Type B pancreatic cell (in vitro differentiated cells): ENCODE measurements at places on chromosomes 16 and 17.
A peak's percentile ranks its signal among the peaks of the same experiment; 100 is the strongest.

DNA sequence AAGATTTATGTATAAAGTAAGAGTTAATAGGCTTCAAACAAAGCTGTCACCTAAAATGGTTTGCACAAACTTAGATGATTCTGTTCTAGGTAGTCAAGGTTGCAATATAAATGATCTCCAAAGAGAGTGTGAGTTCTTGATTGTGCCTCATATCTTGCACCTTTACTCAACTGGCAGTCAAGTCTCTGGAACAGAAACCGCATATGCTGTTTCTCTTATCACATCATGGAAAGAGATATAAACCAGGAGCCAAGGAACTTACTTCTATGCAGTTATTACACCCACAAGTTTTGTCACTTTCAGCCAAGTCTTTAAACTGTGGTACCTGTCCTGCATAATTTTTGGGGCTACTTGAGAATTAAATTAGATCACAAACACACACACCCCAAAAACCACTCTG is 5.2 kb downstream of the SSH2 start:
- no peak for DNase-seq

- DNase-seq: no peak
These were observed 85.9 kb downstream of the LITAF start for GRCh38 chr16:11500700-11501346.

- DNase-seq: no peak
These were observed 238.7 kb upstream of the TBX2 start for GRCh38 chr17:61160789-61161445.

DNA sequence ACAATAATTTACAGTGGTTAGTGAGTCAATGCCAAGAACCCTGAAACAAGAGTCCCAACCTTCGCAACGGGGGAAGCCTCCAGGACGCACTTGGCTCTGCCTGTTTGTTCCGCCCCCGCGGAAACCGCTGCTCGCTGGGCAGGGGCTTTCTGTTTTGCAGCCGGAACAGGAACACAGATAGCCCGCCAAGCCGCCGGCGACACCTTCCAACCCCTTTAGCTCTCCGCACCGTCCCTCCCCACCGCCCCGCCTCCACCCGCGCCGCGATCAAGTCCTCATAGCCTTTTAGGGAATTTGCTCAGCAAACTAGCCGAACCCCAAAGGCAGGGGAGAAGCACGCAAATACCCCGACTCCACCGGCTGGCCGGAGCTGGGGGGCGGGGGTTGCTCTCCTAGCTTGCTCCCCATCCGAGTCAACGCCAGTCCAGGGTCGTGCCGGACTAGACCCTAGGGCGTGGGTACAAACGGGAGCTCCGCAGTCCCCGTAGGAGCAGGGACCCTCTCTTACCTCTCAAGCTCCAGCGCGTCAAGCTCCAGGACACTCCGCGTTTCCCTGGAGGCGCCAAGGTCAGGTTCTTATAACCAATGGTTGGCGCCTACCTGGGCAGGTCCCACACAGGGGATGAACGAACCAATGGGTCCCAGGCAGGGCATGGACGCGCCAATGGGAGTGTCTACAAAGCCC is at the start of gene SLFN13:
SLFN13 (minus strand) TSS at position 553 of the 685 bp plus-strand sequence. CDS start 3,086 bp downstream, outside the sequence.
- no peak for DNase-seq

- DNase-seq: no peak
These were observed 32.0 kb downstream of the SLC6A4 start for GRCh38 chr17:30203471-30203981.

DNA sequence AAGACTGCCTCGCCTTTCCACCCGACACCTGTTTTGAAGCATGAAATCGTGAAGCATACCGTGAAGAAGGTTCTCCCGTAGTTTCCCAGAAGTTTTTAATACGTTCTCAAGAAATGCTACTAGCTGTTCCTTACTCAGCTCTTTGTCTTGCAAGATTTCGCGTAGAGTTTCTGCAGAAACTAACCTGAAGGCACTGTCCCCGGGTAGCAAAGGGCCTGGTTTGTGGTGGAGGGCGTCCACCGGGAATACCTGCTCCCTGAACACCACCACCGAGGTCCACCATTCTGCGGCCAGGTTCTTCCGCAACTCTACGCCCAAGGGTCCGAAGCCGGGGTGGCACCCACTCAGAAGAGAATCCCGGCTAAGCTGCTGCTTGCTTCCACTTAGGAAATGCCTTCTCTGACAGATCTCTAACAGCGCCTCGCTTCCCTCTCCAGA is 487 bp downstream of the POLG2 start:
- DNase-seq: no peak

DNA sequence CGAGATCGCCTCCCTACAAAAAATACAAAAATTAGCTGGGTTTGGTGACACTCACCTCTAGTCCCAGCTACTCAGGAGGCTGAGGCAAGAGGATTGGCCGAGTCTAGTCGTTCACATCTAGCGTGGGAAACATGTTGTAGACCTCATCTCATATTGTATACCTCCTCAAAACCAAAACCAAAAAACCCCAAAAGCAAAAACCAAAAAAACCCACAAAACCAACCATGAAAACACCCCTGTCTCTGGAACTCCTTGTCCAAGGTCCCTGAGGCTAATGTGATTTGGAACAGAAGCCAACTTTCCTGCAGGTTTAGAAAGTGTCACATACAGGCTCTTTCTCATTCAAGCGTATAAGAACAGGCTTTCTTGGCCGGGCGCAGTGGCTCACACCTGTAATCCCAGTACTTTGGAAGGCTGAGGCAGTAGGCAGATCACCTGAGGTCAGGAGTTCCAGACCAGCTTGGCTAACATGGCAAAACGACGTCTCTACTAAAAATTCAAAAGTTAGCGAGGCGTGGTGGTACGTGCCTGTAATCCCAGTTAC is 29.0 kb downstream of the RAB11FIP3 start:
- no peak for DNase-seq

GRCh38 chr17:37701496-37701898 is 43.4 kb downstream of the HNF1B start:
- DNase-seq: no peak

DNA sequence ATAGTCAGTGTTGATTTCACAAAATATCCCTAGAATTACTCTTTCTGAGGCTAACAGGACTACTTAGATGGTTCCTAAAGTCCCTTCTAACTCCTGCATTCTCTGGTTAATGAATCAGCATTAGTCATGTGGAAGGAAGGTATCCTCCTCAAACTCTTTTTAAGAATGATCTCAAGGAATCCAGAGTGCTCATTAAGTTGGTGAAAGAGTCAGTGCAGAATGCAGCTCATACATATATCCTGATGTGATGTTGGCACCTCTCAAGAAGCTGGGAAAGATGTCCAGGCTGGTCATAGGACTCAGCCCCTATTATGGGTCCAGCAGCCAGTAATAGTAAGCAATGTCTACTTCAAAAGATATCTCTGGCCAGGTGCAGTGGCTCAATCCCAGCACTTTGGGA is 65.5 kb downstream of the PIGL start:
- DNase-seq: no peak

DNA sequence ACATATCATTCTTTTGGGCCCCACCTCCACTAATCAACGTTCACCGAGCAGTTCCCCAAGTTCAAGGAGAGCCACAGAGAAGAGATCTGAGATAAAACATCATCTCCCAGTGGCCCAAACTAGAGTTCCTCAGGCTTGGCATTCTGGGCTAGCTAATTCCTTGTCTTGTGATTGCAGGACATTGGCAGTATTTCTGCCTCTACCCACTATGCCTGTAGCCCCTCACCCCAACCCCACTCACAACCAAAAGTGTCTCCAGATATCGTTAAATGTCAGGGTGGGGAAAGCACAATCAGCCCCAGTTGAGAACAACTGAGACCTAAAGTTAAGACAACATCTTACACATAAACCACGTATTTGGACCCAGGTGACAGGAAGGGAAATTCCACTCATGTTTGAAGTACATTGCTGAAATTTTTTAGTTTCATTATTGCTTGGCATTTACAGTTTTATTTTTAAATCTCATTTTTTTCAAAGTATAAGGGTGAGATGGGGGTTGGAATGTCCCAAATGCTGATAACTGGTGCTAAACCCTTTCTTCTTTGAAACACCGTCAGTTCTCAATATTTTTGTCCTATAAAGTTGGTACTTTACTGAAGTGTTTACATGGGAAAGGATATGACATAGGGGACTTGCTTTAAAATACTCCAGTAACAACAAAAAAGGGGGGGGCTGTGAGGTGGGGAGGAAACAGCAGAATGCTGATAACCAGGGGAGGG is 13.6 kb downstream of the ZC3H7A start:
- no peak for DNase-seq

GRCh38 chr17:63550817-63551639 is 751 bp downstream of the DCAF7 start:
- DNase-seq: no peak

- no peak for DNase-seq
These were observed 18.4 kb downstream of the LDHD start for GRCh38 chr16:75097941-75098901.

DNA sequence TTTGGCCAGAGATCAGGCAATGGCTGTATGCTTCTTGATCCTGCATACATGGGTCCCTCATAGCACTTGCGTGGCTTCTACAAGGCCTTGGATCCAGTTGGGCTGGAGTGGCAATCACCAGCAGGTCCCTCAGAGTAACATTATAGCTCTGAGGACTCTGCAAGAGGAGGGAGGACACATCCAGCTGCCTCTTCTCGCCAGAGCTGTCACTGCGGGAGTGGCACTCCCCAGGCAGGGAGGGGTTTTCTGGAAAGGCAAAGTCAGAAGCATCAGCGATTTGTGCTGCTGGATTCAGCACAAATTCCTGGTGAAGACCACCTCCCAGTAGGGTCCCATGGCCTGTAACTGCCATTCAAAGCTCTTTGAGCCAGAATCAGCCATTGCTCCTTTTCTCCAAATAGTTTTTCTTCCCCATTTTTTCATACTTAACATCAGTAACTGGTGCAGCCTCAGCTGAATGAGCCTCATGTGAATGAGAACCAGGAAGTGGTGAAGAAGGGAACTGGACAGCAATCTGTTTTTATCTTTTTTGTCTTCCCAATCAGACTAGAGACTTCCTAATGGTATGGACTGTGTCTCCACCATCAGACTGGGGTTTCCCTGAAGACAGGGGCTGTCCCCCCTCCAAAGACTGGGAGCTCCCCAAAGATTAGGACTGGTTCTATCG is 40.6 kb upstream of the HOXB13 start:
- no peak for DNase-seq

DNA sequence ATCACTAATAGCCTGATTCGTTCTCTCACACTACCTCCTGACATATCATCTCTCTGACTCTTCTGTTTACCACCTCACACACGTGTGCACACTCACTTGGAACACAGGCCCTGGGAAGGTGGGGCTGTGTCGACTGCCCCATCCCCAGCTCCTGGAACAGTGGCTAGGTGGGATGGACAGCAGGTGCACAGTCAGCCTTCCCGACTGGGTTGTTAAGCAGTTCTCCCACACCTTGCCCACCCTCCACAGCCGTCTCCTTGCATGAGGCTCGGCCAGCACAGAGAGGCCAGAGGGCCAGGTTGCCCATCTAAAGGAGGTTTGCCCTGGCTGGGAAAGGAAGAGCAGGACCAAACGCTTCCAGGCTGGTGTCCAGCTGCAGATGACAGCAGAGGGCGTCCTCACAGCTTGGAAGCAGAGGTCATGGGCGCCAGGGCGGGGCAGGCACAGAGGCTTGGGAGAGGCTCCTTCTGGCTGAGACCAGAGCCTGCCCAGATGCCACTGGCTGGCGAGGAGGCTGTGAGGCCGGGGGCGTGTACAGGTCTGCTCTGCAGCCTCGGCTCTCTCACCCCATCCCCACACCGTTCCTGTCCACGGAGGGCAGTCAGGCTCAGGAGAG is 92.8 kb downstream of the AMFR start:
- DNase-seq: no peak

GRCh38 chr16:73268366-73268993 is 220.6 kb upstream of the ZFHX3 start:
- DNase-seq: no peak

GRCh38 chr16:66041907-66042306 is 324.6 kb upstream of the CDH5 start:
- DNase-seq: no peak

GRCh38 chr16:78257376-78257728 is 157.9 kb downstream of the WWOX start:
- DNase-seq: no peak

DNA sequence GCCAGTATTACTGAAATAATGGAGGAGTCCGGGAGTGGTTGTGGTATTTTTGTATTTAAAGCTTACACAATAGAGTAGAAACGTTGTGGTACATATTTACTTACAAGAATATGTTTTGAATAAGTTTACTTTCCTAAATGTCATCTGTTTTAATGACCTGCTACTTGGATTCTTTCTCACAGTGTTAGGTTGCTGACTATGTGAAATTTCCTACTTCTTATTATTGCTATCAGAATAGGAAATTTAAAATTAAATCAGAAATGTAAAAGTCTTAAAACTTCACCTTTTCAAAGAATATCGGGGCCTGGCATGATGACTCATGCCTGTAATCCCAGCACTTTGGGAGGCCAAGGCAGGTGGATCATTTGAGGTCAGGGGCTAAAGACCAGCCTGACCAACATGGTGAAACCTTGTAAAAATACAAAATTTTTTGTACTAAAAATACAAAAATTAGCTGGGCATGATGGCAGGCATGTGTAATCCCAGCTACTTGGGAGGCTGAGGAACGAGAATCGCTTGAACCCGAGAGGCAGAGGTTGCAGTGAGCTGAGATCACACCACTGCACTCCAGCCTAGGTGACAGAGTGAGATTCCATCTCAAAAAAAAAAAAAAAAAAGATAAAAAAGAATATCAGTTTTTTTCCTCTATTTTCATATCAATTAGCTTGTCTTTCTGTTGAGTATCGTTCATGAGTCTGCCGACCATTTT is 77.8 kb downstream of the VMP1 start:
- DNase-seq: no peak

GRCh38 chr17:1109606-1110540 is 69.9 kb downstream of the ABR start:
- DNase-seq: peak; percentile 80

- no peak for DNase-seq
These were observed 17.3 kb upstream of the ENDOV start for GRCh38 chr17:80397686-80398085.

GRCh38 chr16:29816694-29817441 is 916 bp downstream of the PAGR1 start:
- no peak for DNase-seq

- no peak for DNase-seq
These were observed at the start of gene C16orf74 for GRCh38 chr16:85750827-85751697. Gene C16orf74, minus strand, starts transcription at chr16:85751096. Its CDS starts 15,879 bp downstream, at chr16:85735217.

- DNase-seq: no peak
These were observed 17.6 kb upstream of the SSTR5 start for GRCh38 chr16:1054660-1055556.

DNA sequence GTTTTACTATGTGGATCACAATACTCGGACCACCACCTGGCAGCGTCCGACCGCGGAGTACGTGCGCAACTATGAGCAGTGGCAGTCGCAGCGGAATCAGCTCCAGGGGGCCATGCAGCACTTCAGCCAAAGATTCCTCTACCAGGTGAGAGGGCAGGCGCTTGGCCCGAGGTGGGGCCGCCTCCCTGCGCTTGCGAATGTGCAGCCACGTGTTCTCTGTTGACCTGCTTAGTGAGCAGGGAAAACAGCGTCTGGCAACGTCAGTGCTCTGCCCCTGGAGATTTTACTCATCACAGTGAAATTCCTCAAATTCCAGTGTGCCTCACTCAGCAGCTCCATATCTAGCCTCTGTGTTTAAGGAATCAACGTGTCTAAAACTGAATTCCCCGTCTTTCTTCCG is 33.4 kb upstream of the CLEC18A start:
- DNase-seq: no peak
